CD4-positive, alpha-beta memory T cell (primary cell): ENCODE measurements at places on chromosomes 3 and 15.

GRCh38 chr3:157530637-157531300, 27.6 kb upstream of the VEPH1 start:
- no peak for DNase-seq

DNA sequence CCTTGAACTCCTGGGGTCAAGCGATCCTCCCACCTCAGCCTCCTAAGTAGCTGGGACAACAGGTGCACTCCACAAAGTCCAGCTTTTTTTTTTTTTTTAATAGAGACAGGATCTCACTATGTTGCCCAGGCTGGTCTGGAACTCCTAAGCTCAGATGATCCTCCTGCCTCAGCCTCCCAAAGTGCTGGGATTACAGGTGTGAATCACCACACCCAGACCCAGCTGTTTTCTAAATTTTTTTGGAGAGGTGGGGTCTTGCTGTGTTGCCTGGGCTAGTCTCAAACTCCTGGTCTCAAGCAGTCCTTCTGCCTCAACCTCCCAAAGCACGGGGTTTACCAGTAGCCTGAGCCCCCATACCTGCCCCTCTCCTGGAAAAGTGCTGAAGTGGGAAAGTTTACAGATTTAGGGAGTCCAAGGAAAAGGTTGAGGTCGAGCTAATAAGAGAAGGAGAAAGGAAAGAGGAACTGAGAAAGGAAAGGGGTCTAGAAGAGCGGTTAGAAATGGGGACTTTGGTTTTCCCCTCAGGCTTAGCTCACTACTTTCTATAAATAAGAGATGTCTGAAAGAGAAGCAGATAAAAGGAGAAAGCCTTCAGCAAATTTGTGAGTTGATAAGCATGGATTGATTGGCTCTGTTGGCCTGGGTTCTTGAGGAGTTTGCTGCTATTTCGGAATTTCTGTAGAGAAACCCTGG, 23.6 kb downstream of the UBE2E1 start:
- no peak for DNase-seq

DNA sequence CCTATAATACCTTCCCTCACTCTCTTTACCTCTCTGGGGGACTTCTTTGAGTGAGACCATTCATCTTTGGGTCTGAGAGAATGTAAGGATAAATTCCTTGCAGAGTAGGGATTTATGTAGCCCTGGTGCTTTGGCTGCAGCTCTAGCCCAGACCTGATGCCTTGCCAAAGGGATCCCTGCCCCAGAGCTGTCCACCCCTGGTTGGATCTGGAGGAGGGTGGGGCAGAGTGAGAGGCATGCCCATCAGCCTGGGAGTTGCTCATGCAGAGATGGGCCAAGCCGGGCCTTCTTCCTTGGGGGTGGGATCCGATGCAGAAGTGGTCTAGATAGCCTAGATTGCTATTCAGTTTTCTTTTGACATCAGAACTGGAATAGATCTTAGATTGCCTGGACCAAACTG, 31.5 kb downstream of the RTP1 start:
- no peak for DNase-seq

GRCh38 chr15:58585693-58586443, 154.1 kb downstream of the LIPC start:
- DNase-seq: no peak

DNA sequence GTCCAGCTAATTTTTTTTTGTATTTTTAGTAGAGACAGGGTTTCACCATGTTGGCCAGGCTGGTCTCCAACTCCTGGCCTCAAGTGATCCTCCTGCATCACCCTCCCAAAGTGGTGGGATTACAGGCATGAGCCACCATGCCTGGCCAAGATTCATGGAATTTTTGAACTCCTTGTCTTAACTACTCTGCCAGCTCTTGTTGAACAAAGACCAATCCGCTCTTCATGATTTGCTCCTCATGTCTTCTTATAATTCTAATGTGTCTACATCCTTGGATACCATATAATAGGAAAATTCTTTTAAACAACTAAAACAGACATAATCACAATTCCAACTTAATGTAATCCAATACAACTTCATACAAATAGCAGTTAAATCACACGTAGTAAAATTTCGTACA, 21.3 kb downstream of the UBA5 start:
- no peak for DNase-seq

- no peak for DNase-seq
These were observed 16.3 kb downstream of the HHLA2 start for GRCh38 chr3:108312656-108313055.

DNA sequence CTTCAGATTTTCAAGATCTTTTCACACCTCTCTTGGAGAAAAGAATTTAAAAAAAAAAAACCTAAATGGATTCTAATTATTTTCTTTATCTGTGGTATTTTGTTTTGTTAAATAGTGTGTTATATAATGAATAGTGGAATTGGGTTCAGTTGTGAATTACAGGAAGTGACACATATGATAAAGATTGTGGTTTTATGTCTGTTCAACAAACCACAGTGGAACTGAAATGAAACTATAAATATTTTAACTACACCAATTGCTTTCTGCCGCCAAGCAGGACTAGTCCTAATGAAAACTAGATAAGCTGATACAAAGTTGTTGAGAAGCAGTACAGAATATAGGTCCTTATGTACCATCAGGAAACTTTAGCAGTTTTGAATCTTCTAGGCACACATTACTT, 121.6 kb downstream of the UBE2E2 start:
- DNase-seq: peak; percentile 15

DNA sequence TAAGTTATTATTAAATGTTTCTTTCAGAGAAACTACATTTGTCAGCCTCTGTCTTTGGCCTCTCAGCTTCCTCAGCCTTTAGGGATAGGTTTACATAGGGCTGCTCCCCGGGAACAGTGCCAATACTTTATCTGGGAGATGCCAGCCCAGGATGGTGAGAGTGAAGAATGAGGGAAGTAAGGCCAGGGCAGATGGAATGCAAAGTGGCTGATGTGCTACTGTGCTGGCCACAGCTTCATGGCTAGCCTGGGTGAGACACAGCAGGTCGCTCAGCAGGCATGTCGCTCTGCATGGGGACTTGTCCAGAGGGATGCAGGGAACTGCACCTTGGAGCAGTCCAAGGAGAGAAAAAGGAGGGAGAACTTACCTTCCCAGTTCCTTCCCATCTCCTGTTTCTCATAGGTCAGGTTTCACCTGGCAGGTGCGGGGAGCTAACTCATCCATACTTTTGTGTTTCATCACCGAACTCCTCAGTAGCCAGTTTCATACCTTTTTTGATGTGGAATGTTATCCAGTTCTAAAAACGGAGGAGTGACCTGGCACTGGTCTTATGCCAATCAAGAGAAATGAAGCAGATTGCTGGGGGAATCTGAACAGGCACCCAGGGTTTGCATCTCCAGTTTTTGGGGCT, 30.9 kb upstream of the C15orf39 start:
- no peak for DNase-seq

GRCh38 chr3:106560451-106560966, 691.7 kb upstream of the CBLB start:
- DNase-seq: no peak

DNA sequence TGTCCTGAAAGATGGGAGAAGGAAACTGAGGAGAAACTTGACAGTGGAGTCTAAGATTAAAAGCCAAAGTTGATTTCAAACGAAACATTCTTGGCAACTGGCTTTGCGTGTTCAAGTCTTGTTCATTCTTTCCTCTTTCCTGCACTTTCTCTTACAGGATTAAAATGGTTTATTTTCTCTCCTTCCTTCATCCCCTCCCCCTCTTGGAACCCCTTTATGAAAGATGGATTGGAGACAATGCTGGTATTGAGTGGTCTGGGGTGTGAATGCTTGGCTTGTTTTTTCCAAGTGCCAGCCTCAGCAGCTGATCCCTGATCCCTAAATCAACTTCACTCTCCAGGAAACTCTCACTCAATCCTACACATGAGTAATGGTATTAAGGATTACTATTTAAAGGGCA, 703 bp upstream of the LSAMP start:
- no peak for DNase-seq

DNA sequence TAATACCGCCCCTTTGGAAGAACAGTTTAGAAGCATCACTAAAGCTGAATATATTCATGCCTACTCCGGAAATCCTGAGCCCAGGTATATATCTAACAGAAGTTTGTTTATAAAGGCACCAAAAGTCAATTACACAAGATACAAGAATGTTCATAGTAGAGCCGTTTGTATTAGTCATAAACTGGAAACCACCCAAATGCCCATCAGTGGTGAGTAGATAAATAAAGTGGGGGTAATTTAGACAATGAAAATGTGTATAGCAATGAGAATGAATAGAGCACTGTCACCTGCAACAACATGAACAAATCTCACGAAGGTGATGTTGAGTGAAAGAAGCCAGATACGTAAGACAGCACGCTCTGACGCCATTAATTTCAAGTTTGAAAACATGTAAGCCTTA, 68.3 kb upstream of the GLCE start:
- DNase-seq: no peak

GRCh38 chr3:149920119-149920518, 50.6 kb downstream of the PFN2 start:
- DNase-seq: no peak

DNA sequence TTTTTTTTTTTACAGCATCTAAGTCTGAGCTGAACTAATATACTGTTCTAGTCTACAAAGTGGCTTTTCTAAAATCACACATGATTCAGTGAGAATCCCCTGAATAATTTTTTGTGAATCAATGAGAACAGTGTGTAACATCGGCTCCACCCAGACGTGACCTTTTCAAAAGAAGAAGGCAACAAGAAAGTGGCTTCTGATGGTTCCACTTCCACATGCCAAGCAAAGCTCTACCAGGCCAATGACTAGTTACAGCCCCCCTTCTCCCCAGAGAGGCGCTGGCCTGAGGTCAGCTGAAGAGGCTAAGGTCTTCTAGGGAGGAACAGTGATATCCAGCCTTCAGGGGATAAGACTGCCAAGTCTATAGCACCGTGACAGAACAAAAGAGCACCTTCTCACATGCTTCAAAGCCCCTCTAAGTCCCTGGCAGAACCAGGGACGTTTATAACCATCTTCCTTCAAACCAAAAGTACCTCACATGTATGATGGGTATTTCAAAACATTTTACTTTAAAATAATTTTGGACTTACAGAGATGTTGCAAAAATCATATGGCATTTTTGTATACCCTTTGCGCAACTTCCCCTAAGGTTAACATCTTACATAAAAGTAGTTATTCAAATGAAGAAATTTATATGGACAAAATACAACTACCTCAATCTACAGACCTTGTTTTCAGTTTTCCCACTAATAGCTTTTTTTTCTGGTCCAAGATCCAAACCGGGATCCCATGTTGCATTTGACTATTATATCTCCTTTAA, 177.9 kb downstream of the OSBPL10 start:
- no peak for DNase-seq

DNA sequence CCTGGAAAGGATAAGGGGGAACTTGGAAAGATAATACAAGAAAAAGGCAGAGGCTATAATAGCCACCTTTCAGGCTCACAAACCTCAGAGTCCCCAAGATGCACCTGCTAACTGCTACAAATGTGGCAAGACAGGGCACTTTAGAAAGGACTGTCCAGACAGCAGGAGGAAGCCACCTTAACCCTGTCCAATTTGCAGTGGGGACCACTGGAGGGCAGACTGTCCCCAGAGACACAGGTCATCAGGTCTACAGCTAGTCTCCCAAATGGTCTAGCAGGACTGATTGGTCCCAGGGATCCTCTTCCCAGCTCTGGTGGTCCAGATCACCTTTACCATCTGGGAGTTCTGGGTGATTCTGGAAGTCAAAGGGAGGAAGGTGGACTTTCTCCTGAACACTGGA, 882.5 kb upstream of the GBE1 start:
- DNase-seq: no peak

DNA sequence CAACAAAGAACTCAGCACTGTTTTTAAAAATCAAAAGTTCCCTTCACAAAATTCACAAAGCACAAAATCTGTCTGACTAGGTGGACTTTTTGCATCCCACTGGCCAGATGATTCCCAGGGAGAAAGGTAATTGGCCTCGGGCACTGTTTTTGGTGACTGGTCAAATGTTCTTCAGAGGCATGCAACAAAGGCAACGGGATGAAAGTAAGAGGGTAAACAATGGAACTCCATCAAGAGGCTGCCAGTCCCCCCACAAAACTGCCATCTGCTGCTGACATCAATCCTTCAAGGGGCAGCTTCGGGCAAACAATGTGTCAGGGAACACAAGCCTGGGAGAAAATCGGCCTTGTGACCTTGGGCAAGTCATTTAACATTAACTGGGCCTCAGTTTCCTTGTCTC, 3.3 kb downstream of the SRGAP3 start:
- DNase-seq: no peak

DNA sequence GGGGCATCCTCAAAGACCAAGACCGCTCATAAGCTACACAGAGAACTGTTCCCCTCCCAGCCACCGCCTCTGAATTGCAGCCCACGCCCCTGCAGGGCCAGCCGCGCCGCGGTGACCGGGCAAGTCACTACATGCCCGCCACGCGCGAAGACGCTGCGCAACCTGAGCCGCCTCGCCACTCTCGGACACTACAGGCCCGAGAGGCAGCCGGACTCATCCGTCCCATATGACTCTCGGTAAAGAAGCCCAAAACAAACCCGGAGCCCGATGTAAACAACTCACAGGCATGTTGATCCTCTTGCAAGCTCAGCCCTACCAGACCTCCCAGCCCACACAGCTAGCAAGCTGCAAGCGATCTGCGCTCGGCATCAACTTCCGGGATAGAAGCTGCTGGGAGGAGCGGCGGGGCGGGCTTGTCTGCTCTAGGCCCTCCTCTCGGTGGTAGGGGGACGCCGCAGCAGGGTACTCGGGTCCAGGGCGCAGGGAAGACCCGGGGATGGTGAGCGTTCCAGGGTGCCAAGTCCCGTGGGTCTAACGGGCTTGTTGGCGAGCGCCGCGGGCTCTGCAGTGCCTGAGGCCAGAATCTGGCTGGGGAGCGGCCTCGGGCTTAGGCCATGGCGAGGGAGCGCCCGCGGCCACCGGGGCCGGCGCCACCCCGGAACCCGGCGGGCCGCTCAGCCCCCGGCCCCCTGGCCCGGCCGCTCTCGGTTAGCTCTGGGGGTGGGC, at the start of gene RPS27L:
RPS27L (minus strand) TSS at position 360 of the 726 bp plus-strand sequence; CDS start at position 288, 72 bp downstream.
- DNase-seq: peak; percentile 87

DNA sequence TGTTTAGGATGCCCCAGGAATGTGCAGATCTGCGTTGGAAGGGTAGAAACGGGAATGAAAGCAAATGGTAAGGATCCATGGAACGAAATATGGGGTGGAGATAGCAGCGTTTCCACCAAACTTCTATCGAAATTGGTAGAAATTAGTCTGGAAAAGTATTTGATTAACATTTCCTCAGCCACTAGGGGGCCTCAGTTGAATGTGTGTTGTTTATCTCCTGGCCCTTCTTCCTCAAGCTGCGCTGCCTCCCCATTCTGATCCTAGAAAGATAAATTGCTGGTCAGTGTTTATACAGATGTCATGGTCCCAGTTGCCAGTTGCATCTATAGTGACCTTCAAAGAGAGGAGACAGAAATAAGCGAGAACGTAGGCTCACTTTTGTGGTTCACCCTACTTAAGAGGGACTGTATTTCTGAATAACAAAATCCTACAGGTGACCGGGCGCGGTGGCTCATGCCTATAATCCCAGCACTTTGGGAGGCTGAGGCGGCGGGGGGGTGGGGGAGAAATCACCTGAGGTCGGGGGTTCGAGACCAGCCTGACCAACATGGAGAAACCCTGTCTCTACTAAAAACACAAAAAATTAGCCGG, 457.1 kb downstream of the SQOR start:
- DNase-seq: no peak

- no peak for DNase-seq
These were observed 566.7 kb upstream of the NECTIN3 start for GRCh38 chr3:110504901-110505300.
